ENCODE measurements at places on chromosomes 4 and X.

DNA sequence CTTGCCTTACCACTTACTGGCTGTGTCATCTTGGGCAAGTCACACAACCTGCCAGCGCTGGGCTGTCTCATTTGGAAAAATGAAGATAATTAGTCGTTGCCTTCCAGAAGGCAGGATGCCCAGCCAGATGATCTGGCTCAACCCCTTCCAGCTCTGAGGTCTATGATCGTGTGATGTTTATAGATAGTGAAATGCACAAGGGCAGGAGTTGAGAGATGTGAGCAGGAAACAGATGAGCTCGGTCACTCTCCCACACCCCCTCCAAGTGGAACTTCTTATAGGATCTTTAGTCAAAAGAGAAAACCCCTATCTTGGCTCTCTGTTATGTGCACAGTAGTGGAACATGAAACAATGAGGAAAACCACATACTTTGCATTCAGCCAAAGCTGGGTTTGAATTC is 336.8 kb upstream of the PPARGC1A start:
- no peak for DNase-seq

GRCh38 chrX:13598877-13599276 is 29.5 kb downstream of the EGFL6 start:
- DNase-seq, result no peak

DNA sequence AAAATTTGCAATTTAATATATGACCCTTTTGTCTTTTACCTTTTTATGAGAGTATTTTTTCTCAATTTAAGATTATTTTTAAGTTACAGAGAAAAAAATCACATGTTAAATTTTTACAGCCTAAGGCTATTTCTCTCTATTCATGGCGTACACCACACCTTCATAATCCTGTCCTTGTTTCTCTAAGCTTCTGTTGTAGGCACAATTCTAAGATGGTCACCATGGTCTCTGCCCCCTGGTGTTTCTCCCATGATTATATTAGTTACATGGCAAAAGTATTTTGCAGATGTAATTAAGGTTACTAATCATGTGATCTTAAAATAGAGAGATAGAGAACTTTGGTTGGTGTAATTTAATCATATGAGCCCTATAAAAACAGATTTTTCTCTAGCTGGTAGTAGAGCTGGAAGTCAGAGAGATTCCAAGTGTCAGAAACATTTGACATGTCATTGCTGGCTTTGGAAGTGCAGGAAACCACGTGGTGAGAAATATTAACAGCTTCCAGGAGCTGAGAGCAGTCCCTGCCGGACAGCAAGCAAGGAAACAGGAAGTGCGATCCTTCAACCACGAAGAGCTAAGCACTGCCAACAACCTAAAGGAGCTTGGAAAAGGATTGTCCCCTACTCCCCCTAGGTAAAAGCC is 89.8 kb downstream of the EIF4E start:
- no peak for DNase-seq

- DNase-seq, result no peak
Observed at GRCh38 chrX:86237482-86237881, 89.2 kb downstream of the DACH2 start.

GRCh38 chr4:172573899-172574298 is 594.7 kb upstream of the GALNT7 start:
- no peak for DNase-seq

DNA sequence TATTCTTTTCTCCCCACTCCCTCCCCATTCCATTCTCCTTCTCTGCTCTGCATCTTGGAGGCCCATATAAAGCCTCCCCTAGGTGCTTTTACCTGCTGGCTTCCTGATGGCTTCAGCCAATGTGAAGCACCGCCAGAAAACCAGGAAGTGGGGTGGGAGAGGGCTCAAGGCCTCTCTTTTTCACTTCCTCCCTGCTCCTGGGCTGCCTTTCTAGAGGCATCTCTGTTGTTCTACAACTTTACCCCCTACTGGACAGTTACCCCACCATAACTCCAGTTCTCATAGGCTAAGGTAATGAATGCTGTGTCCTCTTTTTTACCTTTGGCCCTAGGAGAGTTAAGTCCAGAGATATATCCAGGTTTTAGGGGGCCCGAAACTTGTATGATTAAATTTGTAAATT is 62.4 kb upstream of the PPARGC1A start:
- DNase-seq, result no peak

GRCh38 chrX:19887911-19888879 is 795 bp upstream of the SH3KBP1 start:
- no peak for DNase-seq

DNA sequence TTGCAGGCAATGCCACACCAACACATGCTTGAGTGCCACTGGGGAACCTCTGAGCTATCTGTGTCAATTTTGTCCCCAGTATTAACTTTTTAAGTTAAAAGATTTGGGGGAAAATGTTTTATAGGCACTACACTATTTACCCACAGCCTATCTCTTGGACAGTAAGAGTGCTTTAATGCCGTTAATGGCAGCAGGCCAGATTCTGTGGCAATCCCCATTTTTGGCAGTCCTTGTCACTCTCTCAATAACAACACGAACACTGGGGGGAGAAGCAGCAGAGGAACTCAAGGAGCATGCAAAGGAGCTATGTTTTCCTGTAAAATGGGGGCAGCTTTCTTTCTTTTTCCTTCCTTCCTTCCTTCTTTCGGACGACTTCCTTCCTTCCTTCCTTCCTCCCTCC is 168.6 kb downstream of the NSUN7 start:
- DNase-seq, result no peak

- DNase-seq, result no peak
Observed at GRCh38 chrX:37989304-37989703, 17.0 kb upstream of the SYTL5 start.

DNA sequence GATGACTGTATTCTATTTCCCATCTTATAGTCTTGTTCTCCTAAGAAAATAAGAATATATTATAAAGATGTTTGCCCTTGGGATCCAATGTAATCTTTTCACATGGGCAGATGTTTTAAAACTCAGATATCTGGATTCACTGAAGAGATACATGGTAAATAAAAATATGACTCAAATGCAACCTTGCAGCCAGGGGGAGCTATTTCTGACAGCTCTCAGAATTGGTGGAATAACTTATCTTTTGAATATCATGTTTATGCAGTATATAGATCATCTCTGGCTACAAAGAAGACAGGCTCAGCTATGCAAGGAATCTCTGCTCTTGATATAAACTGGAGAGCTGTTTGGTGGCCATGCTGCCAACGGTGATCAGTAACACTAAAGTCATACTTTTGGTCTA is 274.7 kb downstream of the GLUD2 start:
- DNase-seq, result no peak

DNA sequence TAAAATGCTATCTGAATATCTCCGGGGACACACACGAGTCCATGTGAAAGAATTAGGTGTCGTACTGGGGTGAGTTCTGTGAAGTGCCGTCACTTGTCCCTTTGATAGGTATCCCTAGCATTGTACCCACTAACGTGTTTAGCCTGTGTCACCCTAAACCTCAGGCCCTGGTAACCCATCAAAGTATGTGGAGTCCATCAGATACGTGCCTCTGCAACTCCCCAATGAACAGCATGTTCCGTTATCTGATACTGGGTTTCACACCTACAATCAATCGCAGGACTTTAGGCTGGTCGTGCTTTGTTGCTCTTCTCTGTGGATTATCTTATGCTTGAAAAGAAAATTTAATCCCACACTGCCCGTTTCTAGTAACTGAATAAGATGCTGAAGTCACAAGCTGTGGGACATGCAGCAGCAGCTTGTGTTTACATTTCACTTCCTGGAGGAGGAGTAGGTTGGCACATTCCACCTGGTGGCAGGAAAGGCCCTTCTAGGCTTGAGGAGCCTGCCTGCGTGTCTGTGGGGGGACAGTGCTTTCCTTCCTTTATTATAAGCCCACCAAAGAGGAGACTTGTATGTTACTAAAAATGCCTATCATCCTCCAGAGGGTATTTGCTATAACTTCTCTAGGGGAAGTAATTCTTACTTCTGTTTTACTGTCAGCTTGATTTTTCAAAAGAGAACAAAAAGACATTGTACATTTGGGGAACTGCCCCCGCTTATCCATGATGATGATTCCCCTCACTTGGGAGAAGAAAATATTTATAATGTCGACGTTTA is 127.2 kb downstream of the FNIP2 start:
- no peak for DNase-seq

DNA sequence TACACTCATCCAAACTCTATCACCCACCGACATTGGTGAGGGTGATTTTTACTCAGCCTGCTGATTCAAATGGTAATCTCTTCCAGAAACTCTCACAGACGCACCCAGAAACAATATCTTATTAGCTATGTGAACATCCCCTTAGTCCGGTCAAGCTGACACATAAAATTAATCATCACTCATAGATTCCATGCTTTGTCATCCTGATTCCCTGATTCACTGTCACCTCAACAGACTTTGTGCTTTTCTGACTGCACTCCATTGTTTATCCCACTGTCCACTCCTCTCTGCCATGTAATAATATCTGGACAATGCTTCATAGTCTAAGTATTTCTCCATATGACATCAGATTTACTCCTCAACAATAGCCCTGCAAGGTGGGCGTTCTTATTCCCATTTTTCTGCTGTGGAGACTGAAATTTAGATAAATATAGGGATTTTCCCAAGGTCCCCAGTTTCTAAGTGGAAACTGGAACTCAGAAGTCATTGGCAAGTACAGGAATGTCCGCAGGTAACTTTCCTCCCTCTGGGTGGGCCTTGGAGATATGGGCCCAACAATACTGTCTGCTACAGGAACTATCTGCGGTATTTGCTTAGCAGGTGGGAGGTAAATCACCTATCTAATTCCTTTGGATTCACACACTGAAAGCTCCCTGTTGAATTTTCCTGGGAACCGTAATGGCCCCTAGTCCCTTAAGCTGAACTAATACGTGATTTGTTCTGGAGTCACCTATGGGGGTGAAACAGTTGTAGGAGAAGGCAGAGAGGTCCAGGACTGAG is 228.6 kb upstream of the BCOR start:
- DNase-seq, result no peak

DNA sequence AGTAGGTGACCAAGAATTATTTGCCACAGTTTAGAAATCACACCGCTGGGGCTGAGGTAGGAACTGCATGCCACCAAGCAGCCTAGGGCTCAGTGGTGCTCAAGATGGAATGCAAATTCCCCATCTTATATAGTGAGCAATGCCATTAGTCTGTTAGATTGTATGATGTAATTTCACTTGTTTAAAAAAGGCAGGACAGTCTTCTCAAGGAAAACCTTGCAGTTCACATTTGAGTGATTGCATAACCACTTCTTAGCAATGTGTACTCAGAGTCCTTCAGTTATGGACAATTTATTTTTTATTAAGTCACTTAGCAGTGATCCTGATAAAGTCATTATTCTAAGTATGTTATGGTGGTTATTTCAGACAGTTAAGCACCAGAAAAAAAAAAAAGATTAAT is 142.9 kb upstream of the SFRP2 start:
- DNase-seq, result no peak

DNA sequence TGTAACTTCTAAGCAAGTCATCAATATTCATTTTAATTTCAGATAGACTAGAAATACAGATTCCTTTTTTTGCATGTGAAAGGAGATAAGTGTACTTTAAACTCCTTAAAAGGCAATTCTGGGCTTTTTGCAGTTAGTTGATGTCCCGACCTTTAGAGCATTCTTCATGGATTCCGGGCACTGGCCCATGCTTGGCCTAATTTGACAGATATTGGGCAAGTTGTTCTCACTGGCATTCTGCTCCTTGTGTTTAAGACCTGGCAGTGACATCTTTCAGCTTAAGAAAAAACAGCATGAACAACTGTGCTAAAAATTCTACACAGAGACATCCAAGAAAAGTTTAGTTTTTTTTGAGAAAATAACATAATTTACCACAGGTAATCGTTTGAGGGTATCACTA is 1037.2 kb downstream of the PCDH18 start:
- DNase-seq, result no peak

DNA sequence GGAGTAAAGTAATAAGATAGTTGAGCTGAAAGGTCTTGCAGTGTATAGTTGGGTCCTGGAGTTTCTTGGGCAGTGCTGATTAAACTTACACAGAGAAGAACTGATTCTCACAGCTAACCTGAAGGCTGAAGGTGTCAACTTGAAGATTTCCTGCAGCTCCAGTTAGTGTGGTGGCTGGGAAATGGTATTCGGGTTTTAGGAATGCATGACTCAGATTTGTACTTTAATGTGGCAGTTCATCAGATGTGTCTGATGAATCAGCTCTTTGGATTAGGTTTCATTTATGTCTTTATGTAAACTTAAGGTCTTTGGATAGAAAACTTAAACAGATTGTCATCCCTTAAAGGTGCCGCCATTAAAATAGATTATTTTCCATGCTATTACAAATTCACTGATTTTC is 200.0 kb downstream of the IL1RAPL1 start:
- no peak for DNase-seq

DNA sequence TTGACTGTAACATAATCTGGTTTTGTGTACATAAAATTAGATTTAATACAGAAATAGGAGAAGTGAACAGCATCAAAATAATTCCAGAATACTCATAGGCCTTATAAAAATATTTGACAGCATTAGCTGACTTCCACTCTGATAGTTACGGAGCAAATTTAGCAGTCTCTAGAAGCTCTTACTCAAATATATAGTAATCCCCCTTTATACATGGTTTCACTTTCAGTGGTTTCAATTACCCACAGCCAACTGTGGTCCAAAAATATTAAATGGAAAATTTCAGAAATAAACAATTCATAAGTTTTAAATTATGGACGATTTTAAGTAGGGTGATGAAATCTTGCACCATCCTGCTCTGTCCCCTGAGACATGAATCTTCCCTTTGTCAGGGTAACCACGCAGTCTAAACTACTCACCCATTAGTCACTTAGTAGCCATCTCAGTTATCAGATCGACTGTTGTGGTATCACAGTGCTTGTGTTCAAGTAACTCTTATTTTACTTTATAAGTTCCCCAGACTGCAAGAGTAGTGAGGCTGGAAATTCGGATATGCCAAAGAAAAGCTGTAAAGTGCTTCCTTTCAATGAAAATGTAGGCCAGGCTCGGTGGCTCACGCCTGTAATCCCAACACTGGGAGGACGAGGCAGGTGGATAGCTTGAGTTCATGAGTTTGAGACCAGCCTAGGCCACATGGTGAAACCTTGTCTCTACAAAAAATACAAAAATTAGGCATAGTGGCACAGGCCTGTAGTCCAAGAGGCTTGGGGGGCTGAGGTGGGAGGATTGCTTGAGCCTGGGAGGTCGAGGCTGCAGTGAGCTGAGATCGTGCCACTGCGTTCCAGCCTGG is 17.2 kb upstream of the RTL9 start:
- no peak for DNase-seq

DNA sequence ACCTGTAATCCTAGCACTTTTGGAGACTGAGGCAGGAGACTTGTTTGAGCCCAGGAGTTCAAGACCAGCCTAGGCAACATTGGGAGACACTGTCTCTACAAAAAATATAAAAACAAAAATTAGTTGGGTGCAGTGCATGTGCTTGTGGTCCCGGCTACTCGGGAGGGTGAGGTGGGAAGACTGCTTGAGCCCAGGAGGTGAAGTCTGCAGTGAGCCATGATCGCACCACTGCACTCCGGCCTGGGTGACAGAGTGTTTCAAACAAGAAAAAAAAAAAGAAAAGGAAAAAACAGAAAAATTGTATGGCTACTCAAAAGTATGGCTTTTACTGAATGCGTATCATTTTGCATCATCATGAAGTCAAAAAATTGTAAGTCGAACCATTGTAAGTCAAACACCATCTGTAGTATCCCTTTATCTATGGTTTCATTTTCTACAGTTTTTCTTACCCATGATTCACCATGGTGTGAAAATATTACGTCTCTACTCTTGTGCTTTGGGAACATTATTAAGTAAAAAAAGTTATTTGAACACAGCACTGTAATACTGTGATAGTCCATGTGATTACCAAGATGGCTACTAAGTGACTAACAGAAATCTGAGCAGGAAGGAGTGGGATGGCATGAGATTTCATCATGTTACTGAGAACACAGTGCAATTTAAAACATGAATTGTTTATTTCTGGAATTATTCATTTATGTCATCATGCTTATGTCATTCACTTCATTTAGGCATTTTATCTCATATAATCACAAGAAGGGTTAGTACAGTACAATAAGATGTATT is 26.5 kb upstream of the MANBA start:
- DNase-seq, result no peak

Measured in activated CD8-positive, alpha-beta memory T cell treated with anti-CD3 and anti-CD28 coated beads for 1 hour (primary cell).